ENCODE measurements at places on chromosomes 2 and 18.

DNA sequence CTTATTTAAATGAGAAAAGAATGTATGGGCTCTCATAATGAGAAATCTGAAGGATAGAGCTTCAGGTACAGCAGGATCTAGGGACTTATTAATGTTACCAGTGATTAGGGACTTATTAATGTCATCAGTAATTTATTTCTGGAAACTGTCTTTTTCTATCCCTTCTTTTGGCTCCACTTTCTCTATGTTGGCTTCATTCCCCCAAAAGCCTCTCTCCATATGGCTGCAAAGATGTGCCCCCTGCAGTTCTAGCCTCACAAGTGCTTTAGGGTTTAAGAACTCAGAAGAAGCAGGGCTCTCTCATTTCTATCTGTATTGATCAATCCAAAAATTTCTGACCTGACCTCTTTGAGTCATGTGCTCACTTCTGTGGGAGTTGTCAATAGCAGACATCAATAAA, 480.9 kb downstream of the TXNL1 start:
- no peak for DNase-seq

GRCh38 chr18:41992066-41992465, 37.0 kb downstream of the PIK3C3 start:
- no peak for DNase-seq

GRCh38 chr2:48548840-48549239, 18.9 kb downstream of the STON1 start:
- DNase-seq = peak; percentile 90

DNA sequence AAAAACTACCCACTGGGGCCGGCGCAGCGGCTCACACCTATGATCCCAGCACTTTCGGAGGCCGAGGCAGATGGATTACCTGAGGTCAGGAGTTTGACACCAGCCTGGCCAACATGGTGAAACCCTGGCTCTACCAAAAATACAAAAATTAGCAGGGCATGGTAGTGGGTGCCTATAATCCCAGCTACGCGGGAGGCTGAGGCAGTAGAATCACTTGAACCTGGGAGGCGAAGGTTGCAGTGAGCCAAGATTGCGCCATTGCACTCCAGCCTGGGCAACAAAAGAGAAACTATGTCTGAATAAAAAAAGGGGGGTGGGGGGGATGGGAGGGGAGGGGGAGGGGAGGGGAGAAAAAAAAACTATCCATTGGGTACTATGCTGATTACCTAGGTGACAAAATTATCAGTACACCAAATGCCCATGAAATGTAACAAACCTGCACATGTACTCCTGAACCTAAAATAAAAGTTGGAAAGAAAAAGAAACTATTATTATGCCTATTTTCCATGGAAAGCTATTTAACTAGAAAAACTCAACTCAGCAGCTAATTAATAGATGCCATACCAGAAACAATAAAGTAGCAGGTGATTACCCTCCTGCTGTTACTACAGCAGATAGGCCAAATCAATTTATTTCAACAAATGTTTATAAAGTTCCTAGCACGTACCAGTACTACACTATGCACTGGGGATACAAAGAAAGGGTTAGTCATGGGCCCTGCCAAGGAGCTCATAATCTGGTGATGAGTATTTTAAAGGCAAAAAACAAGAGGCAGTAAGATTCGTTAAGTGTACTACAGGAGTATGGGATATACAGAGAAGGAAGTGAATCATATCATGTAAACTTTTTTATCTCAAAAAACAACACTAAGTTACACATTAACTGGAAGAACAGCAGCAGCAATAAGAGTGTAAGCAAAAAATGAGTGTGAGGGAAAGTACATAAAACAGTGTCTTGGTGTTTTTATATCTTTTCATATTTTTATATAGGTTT, 112.8 kb upstream of the SLC39A10 start:
- DNase-seq = peak; percentile 75

GRCh38 chr18:57243624-57244179, 96.8 kb downstream of the BOD1L2 start:
- DNase-seq = no peak

GRCh38 chr2:173387660-173388059, 33.0 kb downstream of the CDCA7 start:
- DNase-seq = no peak

- DNase-seq = no peak
These were observed 2.7 kb upstream of the SLC23A3 start for GRCh38 chr2:219172231-219173154.

DNA sequence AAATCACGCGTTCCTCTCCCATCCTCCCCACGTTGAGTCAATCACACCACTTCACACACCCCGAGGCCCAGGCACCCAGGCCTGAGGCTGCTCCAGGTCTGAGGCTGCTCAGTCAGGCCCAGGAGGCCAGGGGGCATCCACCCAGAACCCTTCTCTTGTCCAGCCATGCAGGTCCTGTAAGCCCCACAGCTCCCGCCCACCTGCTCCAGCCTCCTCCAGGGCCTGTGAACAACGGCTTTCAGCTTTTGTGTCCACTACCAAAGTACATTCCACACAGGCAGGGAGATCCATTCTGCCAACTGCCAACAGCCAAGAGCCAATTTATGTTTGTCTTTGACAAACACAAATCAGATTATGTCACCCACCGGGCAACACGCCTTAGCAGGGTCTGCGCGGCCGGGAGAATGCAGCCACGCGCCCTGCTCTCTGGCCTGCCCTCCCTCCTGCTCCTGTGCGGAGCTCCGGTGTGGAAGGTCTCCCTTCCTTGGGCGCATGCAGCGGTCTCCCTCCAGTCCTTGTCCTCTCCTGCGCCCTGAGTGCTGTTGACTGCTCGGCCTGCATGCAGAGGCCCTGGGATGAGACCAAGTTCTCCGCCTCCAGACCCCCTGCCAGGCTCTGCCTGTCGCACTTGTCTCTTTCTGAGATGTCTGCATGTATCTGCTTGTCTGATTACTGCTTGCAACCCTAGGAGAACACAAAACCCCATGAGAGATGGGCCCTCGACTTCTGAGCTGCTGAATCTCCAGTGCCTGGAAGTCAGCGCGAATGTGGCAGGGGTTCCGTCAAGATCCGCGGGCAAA, 146.6 kb downstream of the ZNF516 start:
- no peak for DNase-seq

All from astrocyte of the spinal cord (primary cell).